Fibroblast of skin of right biceps (primary cell): ENCODE measurements at places on chromosomes 11 and 22.

DNA sequence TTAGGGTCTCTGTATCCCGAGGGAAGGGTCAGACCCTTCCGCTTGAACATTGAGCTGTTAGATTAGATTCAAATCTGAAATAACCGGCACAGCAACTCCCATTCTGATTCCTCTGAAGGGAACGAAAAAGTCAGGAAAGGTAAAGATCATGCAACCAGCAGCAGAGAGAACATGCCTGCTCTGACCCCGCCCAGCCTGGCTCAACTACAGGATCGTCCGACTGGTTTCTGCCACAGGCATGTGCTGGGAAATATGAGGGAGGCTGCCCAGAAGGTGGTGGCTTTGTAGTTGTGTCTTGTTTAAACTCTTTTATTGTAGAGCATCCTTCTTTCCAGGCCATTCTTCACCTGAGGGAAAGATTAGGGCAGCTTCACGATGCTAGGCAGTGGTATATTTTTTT, 5.0 kb upstream of the MTNR1B start:
- no peak for DNase-seq

DNA sequence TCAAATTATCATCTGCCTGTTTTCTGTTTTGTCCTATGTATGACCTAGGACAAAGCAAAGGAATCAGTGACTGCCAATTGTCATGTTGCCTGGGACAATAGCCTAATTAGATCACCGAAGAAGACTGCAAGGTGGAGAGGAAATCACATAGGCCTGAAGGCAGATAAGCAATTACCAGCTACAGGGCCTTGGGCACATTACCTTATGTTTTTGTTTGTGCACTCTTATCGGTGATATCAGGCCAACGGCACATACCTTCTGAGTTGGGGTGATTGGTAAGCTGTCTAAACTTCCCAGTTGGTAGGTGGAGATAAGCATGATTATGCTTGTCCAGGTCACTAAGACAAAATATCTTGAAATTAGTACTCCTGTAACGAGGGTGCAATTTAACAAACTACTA, 58.1 kb upstream of the FAM181B start:
- DNase-seq: no peak

- no peak for DNase-seq
These were observed 183.1 kb downstream of the NAV2 start for GRCh38 chr11:19895776-19896175.

- no peak for DNase-seq
These were observed 93.2 kb upstream of the SYT13 start for GRCh38 chr11:45379162-45379863.

GRCh38 chr11:13772223-13773046, 104.0 kb downstream of the FAR1 start:
- peak; percentile 33 for DNase-seq

GRCh38 chr11:44565953-44566949, 788 bp downstream of the CD82 start:
- DNase-seq: no peak

DNA sequence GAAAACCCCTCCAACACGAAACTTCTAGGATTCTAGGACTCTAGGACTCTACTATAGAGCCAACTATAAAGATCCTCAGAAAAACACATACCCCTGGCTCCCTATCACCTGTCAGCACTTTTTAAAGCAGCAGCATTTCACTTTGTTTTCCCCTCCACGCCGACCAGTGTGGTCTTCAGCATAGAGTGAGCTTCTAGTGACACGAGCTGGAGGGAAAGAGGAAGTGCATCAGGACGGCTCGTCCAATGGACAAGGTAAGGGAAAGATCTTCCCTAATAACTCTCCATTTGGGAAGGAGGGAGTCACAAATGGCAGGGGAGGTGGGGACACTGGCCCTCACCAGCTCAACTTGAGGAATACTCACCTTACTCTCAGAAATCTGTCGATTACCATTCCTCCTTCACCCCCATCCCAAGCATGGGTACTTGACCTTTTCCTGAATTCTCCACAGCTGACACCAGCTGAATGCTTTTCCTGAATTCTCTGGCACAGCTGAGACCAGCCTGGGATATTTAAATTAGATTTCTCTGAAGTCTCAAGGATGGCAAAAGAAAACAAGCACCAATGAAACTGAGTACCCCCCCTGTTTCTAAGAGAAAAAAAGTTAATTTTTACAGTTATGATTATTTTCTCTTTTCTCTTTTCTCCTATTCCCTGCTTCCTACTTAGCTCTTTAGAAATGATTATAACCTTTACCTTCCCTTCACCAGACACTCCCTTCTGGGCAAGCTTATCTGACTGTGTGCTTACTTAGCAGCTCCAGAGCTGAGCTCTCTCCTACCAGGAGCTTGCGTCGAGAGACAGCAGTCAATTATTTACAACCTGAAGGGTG, 33.3 kb upstream of the NNMT start:
- peak; percentile 55 for DNase-seq
